CD4-positive, alpha-beta T cell treated with Interleukin-17A for 4 hours (primary cell): ENCODE measurements at places on chromosomes 7 and 10.

DNA sequence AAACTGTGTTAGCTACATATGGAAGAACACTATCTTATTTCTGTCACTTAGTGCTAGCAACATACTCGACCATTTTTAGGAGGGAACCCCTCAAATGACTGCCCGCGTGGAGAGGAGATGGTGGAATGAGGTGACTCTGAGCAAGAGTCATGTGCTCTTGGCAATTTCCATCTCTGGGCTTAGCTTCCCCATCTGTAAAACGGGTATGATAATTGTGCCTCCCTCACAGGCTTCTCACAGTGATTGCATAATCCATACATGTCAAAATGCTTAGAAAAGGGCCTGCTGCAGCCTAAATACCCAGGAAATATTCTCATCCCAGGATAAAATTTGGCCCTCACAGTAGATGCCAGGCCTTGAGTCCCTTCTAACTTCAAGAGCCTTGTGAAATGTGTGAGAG, 86.6 kb downstream of the WDFY4 start:
- DNase-seq = no peak

GRCh38 chr7:121366852-121367431, 29.2 kb downstream of the FAM3C start:
- DNase-seq = peak; percentile 52

- no peak for DNase-seq
Measured at GRCh38 chr7:8637322-8637721, 203.9 kb downstream of the NXPH1 start.

GRCh38 chr10:94300042-94300441, 62.7 kb downstream of the NOC3L start:
- no peak for DNase-seq
